MM.1S (cell line): ENCODE measurements at places on chromosomes 11 and 22.

GRCh38 chr11:8959546-8960166, 4.6 kb downstream of the TMEM9B start:
- DNase-seq, result peak; percentile 82

DNA sequence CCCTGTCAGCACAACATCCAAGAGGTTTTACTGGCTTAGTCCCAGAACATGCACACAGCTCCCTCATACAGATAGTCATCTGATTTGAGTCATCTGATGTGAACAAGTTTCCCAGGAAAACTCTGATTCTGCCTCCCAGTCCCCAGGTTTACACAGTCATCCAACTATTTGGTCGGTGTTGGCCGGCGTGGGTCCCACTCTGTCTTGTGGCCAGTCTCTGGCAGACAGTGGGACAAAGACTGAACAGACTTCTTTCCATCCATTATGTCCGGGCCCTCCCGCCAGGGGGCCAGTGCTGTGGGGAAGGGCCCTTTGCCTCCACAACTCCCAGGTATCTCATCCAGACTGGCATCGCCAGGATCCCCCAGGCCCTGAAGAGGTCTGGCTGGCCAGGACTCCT, 60.0 kb downstream of the BTG4 start:
- no peak for DNase-seq

DNA sequence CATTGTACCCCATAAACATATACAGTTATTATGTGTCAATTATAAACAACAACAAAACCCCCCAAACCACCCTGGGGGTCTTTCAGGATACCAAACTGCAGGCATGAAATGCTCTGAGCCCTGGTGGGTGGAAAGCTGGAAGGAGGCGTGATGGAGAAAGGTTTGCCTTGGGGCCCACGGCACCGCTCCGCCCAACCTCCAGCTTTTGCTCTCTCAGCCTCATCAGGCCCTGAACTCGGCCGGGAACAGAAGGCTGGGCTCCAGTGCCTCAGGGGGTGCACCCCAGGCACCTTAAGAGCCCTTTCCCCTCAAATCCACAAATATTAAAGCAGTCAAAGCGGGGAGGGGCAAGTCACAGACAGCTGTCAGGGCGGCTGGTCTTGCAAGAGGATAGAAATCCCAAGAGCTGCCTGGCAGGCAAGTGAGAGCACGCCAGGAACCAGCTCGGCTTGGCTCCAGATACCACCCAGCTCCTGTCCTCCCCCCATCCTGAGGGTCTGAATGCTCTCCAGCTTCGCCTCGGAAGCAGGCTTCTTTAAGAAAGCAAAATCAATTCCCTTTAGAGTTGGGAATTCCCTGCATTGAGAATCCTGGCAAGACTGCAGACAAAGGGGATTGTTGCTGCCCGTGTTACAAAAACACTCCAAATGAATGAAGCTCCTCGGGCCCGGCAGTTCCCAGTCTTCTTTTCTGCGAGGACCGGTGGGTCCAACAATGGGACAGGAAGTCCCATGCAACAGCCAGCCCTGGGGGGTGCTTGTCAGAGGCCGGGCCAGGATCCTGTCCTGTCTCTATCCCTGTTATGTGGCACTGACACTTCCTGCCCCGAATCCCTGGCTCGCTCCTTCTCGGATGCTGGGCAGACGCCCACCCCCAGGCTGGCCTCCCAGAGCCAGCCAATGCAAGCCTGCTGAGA, 80.8 kb downstream of the NAT10 start:
- DNase-seq, result no peak

- no peak for DNase-seq
Measured at GRCh38 chr11:70656252-70656651, 257.9 kb downstream of the CTTN start.

- no peak for DNase-seq
Measured at GRCh38 chr11:72030472-72031045, 31.9 kb downstream of the IL18BP start.

DNA sequence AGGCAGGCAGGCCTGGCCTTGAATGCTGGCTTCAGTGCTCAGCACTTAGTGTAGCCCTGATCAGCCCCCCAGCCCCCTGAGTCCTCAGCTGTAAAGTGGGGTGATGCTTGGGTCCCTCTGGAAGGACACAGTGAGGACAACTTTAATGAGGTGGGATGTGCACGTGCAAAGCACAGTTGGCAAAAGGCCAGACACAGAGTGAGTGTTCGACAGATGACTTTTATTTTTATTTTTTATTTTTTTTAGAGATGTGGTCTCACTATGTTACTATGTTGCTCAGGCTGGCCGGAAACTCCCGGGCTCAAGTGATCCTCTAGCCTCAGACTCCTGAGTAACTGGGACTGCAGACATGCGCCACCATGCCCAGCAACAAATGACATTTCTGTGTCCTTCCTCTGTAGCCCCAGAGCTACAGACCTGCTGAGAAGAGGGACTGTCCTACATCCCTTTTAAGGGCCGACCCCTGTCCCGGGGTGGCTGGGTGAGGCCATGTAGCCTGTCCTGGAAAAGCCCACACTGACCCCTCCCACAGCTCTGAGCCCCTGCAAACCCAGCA, 6.9 kb upstream of the C11orf96 start:
- DNase-seq, result no peak

DNA sequence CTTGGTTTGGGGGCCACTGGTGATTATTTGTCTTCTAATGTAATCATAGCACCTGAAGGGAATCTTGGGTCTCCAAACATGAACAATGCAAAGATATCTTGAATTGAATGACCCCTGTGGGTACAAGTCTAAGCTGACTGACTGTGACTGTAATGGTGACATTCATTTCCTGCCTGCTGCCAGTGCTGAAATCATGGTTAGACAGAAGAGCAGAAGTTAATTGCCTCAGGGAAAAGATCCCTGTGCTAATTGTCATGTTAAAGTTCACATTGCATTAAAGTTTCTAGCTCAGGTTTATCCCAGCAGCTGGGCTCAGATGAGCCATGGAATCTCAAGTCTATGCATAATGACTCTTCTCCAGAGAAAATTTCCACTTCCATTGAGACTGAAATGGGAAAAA, 772.0 kb downstream of the ETS1 start:
- DNase-seq, result no peak

DNA sequence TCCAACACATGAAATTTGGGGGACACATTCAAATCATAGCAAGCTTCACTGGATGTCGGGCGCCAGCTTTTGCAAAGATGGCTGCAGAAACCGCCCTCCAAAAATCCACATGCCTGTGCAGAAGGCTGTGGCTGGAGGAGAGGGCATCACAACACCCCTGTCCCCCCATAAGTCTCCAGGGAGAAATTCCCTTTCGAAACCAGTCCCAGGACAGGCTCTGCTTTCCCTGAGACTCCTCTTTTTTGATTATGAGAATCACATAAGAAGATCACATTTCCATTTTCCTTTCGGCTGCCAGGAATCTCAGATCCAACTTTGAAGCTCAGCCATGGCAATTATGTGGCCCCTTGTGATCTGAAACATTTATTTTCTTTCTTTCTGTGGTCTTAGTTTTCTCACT, 9.7 kb downstream of the LIF start:
- DNase-seq, result no peak

DNA sequence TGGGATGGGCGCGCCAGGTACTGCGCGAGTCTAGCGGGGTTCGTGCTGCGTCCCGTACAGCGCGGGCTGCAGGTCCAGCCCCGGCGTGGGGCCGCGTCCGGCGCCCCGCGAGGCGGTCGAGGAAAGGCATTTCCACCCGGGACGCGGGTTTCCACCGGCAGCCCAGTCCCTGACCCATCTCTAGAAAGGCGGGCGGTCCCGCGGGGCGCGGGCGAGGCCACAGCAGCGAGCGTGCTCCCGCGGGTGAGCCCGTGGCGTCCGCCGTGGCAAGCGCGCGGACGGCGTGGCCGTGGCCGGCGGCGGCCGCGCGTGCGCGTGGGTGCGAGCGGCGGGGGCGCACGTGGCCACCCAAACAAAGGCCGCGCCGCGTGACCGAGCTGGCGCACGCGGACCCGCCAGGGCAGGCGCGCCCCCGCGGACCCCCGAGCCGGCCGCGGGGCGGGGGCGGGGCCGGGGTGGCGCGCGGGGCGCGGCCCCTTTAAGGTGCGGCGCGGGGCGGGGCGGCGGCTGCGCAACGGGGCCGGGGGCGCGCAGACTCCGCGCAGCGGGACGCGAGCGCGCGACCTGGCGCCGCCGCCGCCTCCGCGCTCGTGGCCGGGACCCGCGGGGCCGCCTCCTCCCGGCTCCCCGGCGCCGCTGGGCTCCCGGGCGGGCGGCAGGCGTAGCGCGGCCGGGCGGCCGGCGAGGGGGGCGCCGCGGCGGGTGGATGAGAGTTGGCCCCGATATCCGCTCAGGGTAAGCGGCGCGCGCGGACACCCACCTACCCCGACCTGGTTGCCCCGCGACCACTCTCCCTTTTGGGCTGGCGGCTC, 39.3 kb upstream of the CELSR1 start:
- peak; percentile 62 for DNase-seq

DNA sequence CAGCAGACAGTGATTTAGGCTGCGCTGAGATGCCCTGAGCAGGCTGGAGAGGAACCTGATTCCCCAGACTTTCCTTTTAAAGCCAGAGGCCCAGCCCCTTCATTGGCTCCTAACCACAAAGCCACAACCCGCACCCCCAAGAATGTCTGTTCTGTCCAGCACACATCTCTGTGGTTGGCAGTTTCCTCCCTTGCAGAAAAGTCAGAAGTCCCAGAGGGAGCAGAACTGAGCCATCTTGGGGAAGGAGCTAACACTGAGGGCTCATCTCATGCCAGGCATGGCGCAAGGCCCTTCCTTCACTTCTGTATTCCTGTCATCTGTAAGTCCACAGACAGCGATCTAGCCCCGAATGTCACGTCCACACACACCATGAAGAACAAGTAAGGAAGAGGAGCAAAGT, 97.1 kb upstream of the SYT13 start:
- peak; percentile 25 for DNase-seq

DNA sequence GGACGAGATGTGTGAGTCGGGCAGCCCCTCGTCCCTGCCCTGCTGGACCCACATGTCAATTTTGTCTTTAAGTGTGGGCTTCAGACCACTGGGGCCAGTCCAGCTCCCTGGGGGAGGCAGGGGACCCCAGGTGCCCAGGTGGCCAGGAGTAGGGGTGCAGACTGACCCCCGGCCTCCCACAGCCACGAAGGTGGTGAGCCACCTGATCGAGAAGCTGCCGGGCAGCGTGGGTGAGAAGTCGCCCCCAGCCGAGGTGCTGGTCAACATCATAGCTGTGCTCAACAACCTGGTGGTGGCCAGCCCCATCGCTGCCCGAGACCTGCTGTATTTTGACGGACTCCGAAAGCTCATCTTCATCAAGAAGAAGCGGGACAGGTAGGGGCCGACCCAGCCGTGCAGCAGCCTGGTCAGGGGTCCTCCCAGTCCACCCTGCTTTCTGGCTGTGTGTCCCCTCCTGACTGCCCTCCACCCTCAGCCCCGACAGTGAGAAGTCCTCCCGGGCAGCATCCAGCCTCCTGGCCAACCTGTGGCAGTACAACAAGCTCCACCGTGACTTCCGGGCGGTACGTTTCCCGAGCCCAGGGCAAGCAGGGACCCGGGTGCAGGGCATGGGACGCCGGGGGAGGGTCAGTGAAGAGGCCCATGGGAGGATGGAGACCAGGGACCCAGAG, 9.9 kb downstream of the PKP3 start:
- DNase-seq, result no peak

GRCh38 chr22:36873614-36874308, 13.0 kb downstream of the NCF4 start:
- peak; percentile 92 for DNase-seq

DNA sequence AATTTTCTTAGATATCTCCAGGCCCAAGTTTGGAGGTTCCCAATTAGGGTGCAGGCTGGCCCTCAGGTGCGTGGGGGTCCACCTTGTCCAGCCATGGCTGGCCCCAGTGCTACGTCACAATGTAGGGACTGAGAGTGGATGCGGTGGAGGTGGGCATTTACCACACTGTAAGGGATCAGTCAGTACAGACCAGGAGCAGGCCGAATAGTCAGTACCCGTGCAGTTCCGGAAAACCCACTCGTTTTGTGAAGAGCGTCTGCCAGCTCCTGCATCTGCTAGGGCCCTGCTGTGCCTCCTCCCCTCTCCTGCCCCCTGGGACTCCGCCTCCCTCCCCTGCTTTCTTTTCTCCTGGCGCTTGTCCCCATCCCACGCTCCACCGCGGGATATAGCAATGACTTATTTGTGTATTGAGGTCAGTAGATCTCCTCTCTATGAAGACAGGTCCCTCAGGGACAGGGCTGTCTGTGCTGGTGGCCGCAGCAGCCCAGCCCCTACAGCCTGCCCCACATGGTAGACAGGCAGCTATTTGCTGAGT, 50.4 kb upstream of the SEPTIN5 start:
- no peak for DNase-seq

- no peak for DNase-seq
Measured at GRCh38 chr22:23563111-23563510, 17.0 kb downstream of the IGLL1 start.

- DNase-seq, result no peak
Measured at GRCh38 chr22:38088629-38089473, 4.9 kb upstream of the SLC16A8 start.

GRCh38 chr11:88179971-88180629, 4.9 kb upstream of the RAB38 start:
- DNase-seq, result no peak

DNA sequence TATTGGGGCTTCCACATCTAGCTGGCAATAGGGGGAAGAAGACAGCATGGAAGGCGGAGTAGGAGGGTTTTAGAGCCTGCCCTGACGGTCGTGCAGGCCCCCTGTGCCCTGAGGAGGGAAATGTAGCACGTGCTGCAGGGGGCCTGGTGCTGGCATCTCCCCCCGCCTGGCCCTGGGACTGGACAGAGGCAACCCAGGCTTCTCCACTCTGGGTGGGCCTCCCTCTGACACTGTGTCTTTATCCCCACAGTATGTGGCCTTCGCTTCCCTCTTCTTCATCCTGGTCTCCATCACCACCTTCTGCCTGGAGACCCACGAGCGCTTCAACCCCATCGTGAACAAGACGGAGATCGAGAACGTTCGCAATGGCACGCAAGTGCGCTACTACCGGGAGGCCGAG, 36.8 kb downstream of the KCNC1 start:
- DNase-seq, result no peak

- DNase-seq, result no peak
Measured at GRCh38 chr11:112013497-112014164, 11.6 kb upstream of the DLAT start.

- DNase-seq, result no peak
Measured at GRCh38 chr11:68942751-68943271, 38.0 kb downstream of the MRGPRD start.

- peak; percentile 94 for DNase-seq
Measured at GRCh38 chr22:33842006-33842354, 78.3 kb downstream of the LARGE1 start.

DNA sequence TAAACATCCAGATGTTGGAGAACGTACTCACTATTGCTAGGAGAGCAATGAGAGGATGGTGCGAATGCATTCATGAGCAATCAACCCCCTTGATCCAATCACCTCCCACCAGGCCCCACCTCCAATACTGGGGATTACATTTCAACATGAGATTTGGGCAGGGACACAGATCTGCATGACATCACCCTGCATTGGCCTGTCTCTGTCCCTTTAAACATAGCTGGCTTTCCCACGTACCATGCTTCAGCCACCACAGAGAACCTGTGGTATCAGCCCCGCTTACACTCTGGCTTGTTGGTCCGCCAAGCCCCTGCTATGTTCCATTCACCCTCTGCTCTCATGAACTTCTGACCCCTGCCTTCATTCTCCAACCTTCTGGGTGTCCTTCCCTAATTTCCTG, 157.5 kb upstream of the E2F8 start:
- DNase-seq, result no peak

- DNase-seq, result no peak
Measured at GRCh38 chr22:25702571-25703167, 39.3 kb upstream of the MYO18B start.
